SHP77 (cell line): ENCODE measurements at places on chromosomes 5 and 9.

DNA sequence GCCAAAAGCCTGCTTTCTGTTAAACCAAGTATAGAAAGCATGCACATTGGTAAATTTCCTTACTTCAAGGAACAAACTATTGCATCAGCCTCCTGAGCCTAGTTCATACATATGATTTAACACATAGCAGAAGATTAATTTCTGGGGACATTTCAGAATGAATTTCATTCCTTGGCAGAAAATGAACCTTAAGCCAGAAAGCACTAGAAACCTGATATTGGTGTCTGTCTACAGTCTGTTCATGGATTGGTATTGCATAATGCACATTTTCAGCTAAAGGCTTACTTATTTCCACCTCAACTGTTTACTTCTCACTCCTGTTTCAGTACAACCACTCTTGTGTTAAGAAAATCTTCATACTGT lies 1471.8 kb upstream of the NUDT12 start:
- no peak for DNase-seq

- no peak for DNase-seq
Measured at GRCh38 chr9:79390077-79390698, 181.6 kb upstream of the TLE4 start.

DNA sequence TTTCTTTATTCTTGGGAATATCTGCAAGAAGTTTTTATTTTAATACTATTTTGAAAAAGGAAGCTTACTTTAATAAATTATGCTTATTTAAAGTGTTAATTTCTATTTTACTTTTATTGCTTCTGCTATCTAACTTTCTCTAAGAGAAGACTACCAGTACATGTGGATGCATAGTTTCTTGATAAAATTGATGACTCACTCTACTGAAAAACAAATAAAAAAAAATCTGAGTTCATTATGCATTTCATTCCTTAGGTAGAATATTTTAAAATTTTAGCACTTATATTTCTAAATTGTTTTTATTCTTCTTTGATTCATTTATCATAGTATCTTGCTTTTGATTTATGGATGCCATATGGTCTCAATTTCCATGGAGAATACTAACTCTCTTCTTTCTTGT lies 217.9 kb downstream of the TAF11L14 start:
- no peak for DNase-seq

DNA sequence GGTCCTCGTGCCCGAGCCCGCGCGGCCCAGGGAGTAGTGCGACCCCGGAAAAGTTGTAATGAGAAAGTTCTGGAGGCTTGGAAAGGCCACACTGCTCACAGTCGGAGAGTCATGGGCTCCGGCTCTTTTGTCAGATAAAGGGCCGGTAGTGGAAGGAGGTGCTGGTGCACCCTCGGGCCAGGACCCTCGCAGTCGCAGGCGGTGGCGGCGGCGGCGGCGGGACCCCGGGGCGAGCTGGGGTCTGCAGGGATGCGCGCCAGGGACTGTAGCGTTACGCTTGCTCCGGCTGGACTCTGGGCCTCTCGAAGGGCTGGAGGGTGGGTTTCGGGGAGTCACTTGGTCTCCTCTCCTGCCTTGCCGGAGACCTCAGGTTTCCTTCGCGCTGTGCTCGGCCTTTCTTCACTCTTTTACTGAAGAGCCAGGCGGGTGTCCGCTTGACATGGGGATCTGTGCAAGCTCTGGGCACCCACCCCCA lies 1.5 kb downstream of the RORB start:
- no peak for DNase-seq

DNA sequence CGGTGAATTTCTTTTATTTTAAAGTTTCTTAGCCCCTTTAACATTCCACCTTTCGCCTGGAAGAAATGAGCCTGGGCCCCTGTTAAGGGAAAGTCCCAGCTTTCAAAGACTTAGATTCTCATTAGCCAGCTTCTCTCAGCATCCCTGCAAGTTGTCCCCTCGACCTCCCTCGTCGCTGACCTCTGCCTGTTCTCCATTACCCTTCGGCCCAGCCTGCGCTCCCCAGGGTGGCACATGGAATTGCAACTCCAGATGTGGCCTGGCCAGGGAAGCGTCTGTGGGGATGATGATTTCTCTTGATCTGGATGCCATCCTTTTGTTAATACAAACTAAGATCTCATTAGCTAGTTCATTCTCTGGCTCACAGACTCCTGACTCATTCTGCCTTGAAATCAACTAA lies 43.4 kb upstream of the FANCC start:
- DNase-seq = no peak
